ENCODE measurements at places on chromosomes 4 and X. TPM values are rescaled to one million over a fixed set of nuclear protein-coding genes. Genes with fewer than 3 reads are reported as not detected.
A peak's percentile ranks its signal among the peaks of the same experiment; 100 is the strongest.

GRCh38 chrX:116873671-116874070 is 410.9 kb upstream of the CT83 start:
- DNase-seq = no peak

DNA sequence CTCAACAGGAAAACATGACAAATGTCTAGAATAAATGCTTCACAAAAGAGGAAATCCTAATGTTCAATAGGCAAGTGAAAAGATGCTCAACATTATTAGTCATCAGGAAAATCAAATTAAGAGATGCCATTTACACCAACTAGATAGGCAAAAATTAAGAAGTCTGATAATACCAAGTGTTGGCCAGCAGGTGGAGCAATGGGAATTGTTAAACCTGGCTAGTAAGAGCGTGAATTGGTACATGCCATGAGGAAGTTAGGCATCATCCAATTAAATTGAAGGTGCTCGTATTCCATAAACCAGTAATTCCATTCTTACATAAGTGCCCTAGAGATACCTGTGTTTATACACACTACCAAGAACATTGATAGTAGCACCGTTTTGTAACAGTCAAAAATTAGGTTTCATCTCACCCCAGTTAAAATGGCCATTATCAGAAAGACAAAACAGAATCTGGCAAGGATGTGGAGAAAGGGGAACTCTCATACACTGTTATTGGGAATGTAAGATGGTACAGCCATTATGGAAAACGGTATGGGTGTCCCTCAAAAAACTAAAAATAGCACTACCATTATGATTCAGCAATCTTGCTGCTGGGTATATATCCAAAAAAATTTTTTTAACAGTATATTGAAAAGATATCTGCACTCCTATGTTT is 14.0 kb upstream of the ZCCHC18 start:
- peak; percentile 16 for DNase-seq

The LUZP4 gene
- total RNA-seq = not detected

- no peak for DNase-seq
Measured at GRCh38 chrX:109839694-109840567, 106.9 kb upstream of the ACSL4 start.

All from activated T-helper 1 cell treated with anti-CD3 and anti-CD28 coated beads, Interleukin-12 subunit alpha, Interleukin-12 subunit beta, Interleukin-2, Interleukin-4 antibody, amounts not matched to agents 30 ng/mL and 10 ng/mL and 1 ng/mL, durations not matched to agents 14 hours and 24 hours and 36 hours (primary cell).